MCF 10A (cell line): ENCODE measurements at places on chromosomes 12 and 14.

DNA sequence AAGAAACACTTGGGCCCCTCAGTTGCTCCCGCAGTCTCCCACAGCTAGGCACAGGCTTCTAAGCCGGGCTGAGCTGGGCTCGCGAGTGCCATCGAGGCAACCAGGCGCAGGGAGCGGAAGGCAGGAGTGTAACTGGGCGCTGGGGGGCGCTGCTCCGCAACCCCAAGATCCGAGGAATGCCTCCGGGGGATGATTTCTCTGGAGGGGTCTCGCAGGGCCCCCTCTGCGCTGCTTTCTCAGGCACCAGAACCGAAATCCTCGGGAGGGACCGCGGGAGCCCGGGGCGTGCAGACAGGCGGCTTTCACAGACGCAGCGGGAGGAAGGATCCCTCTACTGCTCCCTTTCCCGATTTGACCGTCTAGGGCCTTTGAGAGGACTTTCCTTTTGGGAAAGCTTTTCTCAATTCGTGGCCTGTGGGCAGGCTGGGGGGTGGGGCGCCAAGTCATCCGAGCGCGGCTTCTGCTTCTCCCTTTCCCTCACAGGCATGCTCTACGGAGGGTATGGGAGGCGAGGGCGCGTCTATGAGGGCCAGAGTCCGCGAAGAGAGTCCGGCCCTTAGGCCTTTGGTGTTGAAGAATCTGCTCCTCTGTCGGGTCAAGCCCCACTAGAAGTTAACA, 4.3 kb upstream of the NKX2-1 start:
- no peak for DNase-seq

GRCh38 chr12:27437839-27438238, 8.7 kb upstream of the SMCO2 start:
- no peak for DNase-seq

DNA sequence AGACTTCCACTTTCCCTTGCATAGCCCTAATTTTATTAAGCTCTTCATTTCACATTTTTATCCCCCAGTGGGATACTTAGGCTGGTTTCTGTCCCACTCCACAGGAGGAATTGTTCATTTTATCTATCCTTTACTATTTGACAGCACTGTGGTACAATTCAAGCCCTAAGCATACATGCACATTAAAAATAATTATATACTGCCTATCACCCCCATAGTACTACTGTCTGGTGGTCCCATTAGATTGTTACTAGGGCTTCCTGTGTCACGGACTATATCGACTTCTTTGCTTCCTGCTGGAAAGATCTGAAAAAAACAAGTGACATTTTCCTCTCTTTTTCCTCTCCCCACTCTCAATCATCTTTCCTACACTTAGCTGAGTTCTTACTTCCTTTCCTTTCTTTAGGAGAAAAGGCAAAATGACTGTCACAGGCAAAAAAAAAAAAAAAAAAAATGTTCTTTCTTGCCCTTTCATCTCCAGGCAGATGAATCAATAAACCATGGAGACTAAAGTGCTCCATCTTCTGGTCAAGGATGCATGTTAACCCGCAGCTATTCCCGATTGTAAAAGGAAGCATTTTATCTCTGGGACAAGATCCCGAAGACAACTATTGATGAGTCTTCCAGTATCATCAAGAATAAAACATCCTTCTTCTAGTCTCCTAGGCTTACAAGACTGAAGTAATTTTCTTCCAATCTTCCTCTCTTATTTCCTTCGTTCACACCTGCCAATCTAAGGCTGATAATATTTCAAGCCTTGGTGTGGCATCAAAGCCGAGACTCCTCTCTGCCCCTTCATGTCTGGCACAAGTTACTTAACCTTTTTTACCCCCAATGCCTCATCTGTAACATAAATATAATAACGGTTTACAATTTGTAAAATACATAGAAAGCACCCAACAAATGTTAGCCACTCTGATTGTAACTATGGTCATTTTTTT, 94.4 kb upstream of the PLEKHG7 start:
- DNase-seq, result peak; percentile 70

- DNase-seq, result peak; percentile 83
Observed at GRCh38 chr12:6961278-6961694, 9.2 kb downstream of the PHB2 start.

GRCh38 chr14:87944987-87945604, 47.9 kb downstream of the GALC start:
- peak; percentile 57 for DNase-seq

DNA sequence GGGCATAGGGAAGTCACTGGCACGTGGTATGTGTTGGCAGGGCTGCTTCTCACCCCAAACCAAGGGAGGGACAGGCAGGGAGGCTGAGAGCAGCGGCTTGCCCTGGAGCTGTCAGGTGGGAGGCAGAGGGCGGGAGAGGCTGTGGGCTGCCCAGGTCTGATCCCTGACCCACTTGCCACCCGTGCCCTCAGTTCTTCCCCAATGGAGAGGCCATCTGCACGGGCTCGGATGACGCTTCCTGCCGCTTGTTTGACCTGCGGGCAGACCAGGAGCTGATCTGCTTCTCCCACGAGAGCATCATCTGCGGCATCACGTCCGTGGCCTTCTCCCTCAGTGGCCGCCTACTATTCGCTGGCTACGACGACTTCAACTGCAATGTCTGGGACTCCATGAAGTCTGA, 4.7 kb downstream of the GNB3 start:
- no peak for DNase-seq

GRCh38 chr12:1844223-1844622, 23.9 kb downstream of the LRTM2 start:
- DNase-seq, result no peak

GRCh38 chr14:31037709-31038221, 11.6 kb upstream of the STRN3 start:
- DNase-seq, result peak; percentile 35

DNA sequence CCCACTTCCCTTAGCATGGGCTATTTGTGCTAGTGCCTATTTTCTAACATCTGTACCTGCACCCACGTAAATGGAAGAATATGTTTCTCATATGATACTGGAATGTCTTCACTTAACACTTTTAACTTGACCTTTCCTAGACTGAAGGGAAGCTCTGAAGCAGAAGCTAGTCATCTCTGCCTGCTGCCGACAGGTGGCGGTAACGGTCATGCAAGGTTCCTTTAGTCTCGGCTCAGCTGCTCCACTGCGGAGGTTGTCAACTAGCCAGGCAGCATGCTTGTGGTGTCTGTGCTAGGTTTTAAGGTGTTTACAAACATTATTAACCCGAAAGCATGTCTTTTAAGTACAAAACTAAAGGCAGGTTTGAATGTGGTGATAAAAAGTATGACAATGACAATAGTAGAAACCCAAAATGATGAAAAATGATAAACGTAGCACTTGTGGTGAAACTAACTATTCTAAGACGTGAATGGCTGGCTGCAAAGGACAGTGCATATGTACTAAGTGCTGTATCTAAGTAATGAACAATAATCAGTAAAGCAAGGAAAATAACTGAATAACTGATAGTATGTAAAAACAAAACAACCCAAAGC, 117.2 kb downstream of the GRIN2B start:
- peak; percentile 73 for DNase-seq

DNA sequence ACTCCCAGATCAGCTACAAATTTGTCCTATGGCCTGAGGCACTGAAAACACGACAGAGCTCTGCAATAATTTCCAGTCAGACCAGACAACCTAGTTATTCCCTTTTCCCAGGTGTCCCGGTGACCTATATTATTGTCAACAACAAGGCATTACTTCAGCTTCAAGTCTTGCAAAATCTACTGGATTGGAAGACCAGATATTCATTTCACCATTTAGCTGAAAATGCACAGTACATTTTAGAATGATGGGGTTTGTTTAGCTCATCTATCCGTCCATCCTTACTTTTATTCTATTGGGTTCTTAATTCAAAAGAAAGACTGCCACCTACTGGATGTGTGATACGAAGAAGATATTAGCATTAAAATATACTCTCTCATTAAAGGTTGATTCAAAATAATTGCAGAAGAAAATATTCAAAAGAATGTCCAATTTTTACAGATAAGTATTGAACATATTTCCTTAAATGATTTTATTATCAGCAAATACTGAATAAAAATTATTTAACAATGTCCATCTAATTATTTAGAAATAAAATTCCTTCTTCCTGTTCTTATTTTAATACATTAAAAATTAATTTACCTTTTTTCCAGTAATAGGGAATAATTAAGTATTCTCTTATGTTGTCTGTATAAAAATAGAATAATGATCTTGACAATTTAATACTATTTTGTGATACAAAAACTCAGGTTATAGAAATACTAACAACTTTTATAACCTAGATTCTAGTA, 244.9 kb upstream of the LRIG3 start:
- peak; percentile 56 for DNase-seq

GRCh38 chr14:74302152-74302628, 544 bp downstream of the ABCD4 start:
- DNase-seq, result peak; percentile 49

- peak; percentile 64 for DNase-seq
Observed at GRCh38 chr12:47742253-47742825, 16.3 kb downstream of the RAPGEF3 start.
